ENCODE measurements at places on chromosomes 3 and 15.

- no peaks in the 10 kb centered on the region for H3K4me1 ChIP-seq
- H3K27ac ChIP-seq, result no peak overlapping the region
- no peak overlapping the region for H3K4me3 ChIP-seq
- H3K27me3 ChIP-seq, result peaks cover 25% of the 10 kb centered on the region
- DNase-seq, result no peak
These were observed 30.3 kb upstream of the ARRDC4 start for GRCh38 chr15:97930230-97930629.

DNA sequence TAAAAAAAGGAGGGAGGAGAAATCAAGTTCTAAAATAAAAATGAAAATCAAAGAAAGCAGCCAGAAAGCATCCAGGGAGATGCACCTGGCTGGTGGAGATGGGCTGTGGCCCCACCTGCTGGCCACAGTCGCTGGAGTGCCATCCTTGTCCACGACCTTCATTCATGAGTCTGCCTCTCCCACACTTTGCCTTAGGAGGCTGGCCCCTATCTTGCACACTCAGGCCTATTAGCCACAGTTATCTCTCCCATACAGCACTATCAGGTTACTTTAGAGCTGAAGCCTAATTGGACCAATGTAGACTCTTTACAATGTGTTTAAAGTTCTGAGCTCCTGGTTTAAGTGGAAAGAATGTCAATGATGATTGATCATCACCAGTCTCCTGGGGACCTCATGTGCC, 392.0 kb upstream of the RORA start:
- H3K27ac ChIP-seq, result no peak overlapping the region
- peaks cover 9% of the 10 kb centered on the region for H3K27me3 ChIP-seq
- no peak for DNase-seq
- H3K36me3 ChIP-seq, result no peaks in the 10 kb centered on the region

DNA sequence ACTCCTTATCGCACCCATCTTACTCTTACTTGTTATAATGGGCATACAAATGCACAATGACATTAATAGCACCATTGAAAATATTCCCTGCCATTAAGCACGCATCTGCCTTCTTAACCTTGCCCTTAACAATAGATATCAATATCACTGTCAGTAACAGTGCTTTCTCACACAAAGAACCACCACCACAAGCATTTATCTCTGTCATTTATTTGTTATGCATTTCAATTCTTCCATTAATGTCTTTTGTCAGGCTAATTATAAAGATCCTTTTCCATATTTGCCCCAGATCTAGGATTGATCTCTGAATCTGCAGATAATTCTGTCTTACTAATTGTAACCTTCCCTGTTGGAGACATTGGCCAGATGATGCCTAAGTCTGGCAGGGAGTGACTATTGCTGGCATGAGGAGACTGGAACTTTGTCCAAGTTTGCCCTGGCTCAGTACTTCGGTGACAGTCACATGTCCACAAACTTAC, 419.6 kb upstream of the TGFBR2 start:
- H3K4me3 ChIP-seq, result no peak overlapping the region
- no peak overlapping the region for H3K27ac ChIP-seq
- no peaks in the 10 kb centered on the region for H3K4me1 ChIP-seq
- DNase-seq, result no peak
- H3K27me3 ChIP-seq, result peaks cover 7% of the 10 kb centered on the region

GRCh38 chr15:66839506-66840112, 137.6 kb downstream of the SMAD6 start:
- H3K36me3 ChIP-seq, result no peaks in the 10 kb centered on the region
- peaks cover 30% of the 10 kb centered on the region for H3K4me1 ChIP-seq
- H3K27me3 ChIP-seq, result peaks cover 18% of the 10 kb centered on the region
- no peak overlapping the region for H3K27ac ChIP-seq

DNA sequence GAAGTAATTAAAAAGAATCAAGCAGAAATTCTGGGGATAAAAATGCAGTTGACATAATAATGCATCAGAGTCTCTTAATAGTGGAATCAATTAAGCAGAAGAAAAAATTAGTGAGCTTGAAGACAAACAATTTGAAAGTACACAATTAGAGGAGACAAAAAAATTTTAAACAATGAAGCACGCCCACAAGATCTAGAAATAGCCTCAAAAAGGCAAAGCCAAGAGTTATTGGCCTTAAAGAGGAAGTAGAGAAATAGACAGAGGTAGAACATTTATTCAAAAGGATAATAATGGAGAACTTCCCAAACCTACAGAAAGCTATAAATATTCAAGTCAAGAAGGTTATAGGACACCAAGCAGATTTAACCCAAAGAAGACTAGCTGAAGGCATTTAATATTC, 113.3 kb downstream of the TBC1D2B start:
- no peaks in the 10 kb centered on the region for H3K4me1 ChIP-seq

GRCh38 chr3:197366301-197367044, 68.1 kb upstream of the DLG1 start:
- H3K4me3 ChIP-seq, result no peak overlapping the region
- H3K4me1 ChIP-seq, result no peaks in the 10 kb centered on the region
- no peak for DNase-seq
- no peak overlapping the region for H3K27ac ChIP-seq

Measured in naive B cell (primary cell).